Activated CD4-positive, CD25-positive, alpha-beta regulatory T cell treated with anti-CD3 and anti-CD28 coated beads, Interleukin-2, amount 50 U/mL, for 24 hours (primary cell): ENCODE measurements at places on chromosomes 12 and 14.

GRCh38 chr12:20314328-20314727 lies 54.0 kb upstream of the PDE3A start:
- no peak for ATAC-seq

GRCh38 chr12:89161557-89161956 lies 190.7 kb downstream of the DUSP6 start:
- no peak for ATAC-seq

- ATAC-seq = no peak
These were observed 16.4 kb upstream of the OR8S1 start for GRCh38 chr12:48508987-48509386.

GRCh38 chr12:104315326-104316224 lies 12.0 kb downstream of the EID3 start:
- no peak for ATAC-seq

DNA sequence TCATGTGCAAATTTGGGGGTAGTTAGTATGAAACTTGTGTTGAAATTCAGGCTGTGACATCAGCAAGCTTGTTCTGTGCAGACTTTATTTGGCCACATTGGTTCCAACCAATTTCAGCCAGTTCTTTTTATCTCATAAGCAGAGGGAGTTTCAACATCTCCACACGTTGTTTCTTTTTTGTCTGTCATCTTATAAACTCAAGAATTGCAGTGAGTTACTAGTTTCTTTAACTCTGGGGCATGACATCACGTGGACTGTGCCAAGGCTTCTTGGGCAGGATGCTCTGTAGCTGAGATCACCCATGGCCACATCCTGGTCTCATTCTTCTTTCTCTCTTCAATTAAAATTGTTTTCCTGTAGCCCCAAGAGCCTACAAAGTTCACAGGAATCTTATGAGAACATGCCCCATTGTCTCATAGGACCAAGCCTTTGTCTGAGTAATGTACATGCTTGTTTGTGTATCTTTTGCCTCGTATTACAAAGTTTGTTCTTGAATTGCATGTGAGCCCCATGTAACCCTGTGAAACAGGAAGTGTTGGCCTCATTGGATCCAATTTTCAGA lies 982.0 kb upstream of the TMEM132C start:
- ATAC-seq = no peak

DNA sequence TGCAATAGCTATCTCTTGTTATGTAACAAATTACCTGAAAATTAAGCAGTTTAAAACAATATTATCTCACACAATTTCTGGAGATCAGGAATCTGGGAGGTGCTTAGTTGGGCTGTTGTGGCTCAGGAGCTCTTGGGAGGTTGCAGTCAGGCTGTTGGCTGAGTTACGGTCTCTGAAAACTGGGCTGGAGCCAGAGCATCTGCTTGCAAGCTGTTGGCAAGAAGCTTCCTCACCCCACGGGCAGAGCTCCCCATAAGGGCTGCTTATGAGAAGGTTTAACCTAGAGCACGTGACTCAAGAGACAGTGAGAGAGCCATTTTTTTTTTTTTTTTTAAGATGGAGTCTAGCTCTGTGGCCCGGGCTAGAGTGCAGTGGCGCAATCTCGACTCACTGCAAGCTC lies 346.8 kb downstream of the ATP23 start:
- no peak for ATAC-seq

DNA sequence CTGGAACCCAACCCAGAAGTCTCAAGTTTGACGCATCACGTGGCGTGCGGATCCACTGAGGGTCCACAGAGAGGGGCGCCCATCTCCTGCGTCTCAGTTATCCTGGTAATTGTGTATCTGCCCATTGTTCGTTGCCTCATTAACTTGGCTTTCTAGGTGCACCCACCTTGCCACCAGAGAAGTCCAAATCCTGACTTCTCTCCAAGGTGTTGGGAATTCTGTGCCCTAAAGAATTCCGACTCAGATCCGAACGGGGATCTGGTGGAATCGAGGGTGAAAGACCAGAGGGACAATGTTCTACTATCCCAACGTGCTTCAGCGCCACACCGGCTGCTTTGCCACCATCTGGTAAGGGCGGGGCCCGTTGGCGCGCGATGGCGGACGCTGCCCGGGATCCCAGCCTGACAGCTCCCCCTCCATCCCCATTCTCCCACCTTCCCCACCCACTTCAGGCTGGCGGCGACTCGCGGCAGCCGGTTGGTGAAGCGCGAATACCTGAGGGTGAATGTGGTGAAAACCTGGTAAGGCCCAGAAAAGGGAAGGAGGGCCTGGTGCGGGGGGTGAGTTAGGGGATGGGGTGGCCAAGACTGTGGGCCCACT lies 481 bp downstream of the REC8 start:
- ATAC-seq = no peak

- no peak for ATAC-seq
These were observed 92.3 kb upstream of the BCAT1 start for GRCh38 chr12:25041006-25041741.

- ATAC-seq = no peak
These were observed 57.5 kb downstream of the PTHLH start for GRCh38 chr12:27915021-27915420.

DNA sequence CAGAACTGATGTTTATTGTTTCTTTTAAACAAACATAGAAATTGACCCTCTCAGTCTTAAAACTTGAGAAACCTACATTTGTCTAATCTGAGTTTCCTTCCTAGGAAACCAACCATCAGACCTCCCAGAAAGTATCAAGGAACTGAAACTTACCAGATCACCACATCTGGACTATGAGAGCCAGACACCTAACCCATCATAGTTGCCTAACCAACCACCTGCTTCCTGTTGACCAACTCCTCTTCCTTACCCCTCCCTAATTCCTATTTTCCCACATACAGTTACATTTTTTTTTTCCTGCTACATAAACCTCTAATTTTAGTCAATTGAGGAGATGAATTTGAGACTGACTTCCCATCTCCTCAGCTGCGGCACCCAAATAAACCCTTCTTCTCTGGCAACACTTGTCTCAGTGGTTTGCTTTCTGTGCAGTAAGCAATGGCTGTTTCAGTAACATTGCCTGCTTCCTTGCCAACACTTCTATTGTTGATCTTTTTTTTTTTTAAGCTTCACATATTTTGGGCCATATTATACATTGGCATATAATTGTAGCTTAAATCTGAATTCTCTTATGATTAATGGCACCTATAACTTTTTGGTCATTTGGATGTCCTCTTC lies 34.3 kb downstream of the KLRD1 start:
- no peak for ATAC-seq

- no peak for ATAC-seq
These were observed 93.4 kb upstream of the TBX5 start for GRCh38 chr12:114499338-114499737.

DNA sequence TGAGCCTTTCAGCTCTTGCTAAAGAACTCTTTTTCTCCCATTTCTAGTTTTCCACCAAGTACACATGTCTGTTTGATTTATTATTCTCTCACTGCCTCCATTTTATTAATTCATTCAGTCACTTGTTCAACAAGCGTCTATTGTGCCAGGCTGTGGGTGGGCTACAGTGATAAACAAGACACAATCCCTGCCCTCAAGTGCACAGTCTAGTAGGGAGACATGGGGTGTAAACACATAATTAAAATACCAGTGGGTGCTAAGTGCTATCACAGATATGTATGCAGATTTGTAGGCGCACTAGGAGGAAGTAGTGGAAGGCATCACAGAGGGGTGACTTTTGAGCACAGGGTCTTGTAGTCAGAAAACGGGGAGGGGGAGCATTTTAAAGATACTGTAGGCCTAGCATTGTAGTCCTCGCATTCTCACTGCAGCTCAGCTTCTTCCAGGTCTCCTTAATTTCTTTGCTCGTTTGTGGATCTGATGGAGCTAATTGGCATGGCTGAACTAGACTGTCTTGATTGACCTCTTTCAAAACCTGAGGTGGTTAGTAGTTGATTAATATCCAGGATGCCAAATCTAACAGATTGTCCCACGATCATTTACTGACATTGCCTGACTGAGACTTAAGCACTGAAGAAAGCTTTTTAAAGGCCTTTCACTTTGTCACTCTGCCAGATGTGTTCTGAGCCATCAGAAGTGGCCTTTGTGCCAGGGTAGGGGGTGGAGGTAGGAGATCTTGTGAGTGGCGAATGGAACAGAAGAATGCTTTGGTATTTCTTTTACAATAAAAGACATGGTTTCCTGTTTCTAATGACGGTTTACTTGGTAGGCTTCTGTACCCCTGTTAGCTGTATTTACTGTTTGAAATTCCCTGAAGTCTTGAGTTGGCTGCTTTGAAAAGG lies 116.9 kb downstream of the DIP2B start:
- ATAC-seq = no peak

DNA sequence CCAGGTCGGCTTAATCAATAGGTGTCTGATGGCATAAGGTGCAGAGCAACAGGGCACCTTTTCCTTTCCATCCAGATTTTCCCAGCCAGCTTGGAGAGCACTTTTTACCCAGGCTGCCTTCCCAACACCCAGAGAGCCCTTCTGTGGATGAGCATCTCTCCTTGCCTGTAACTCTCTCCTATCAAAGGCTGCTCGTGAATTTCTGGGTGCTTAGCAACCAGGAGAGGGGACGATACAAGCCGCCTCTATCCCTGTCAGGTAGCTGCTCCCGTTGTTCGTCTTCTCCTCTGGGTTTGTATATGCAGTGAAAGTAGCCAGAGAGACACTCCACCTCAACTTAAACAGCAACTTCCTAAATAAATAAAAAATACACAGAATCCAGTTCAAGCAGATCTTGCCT lies 124.2 kb downstream of the CACNA1C start:
- no peak for ATAC-seq

- no peak for ATAC-seq
These were observed 17.2 kb upstream of the CDK2AP1 start for GRCh38 chr12:123288751-123289346.

DNA sequence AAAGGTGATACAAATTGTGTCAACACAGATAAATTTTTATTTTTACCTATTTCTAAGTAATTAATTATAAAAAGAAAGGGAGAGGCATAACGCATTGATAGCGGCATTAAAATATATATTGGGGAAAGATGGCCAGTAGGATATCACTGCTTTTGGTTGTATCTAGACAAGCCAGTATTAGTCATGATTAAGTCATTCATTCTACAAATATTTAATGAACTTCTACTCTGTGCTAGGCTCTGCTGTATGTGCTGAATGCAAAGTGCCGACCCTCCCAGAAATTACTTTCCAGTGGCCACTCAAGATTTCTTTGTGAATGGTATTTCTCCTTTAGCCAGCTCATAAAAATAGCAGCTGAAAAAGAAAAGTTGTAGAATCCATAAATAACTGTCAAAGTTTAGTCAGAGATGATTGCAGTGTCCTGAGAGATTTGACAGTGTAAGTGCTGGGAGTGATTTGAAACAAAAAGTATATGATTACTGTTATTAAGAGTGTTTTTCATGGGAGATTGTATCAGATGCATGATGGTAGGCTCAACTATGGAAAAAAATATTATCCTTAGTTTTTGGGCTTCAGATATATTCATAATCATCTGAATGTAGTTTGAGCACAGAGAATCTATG lies 133.2 kb downstream of the MGAT4C start:
- ATAC-seq = no peak

DNA sequence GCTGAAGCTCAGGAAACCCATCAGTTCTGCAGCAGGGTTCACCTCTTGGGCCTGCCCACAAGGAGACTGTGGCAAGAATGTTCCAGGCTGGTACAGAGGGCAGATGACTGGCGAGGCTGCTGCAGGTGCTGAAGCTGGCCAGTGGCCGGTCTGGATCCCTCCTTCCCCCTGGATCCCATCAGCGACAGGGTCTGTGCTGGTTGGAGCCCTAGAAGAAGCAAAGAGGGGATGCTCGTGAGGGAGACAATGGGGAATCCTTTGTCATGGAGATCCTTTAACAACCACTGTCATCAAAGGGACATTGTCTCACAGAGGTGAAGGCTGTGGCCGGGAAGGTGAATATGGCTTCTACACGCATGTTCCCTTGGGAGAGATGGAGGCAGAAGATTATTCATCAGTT lies 211.4 kb upstream of the TMEM132C start:
- ATAC-seq = no peak

DNA sequence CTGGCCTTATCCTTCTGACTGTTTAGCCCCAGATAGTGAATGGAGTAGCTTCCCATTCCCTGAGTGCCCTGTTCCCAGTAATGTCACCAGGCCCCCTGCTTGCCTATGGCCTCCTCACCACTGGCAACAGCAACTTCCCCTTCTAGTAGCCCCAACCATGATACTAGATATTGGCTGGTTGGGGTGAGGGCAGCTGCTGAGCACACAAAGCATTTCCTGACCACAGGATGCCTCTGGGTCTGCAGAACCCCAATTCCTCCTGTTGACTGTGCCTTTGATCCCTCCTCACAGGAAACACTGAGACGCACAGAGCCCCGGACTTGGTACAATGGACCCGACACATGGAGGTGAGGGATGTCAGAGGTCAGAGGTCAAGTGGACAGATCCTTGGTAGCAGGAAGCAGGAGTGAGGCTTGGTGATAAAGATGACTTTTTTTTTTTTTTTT lies 597 bp downstream of the SOAT2 start:
- no peak for ATAC-seq

DNA sequence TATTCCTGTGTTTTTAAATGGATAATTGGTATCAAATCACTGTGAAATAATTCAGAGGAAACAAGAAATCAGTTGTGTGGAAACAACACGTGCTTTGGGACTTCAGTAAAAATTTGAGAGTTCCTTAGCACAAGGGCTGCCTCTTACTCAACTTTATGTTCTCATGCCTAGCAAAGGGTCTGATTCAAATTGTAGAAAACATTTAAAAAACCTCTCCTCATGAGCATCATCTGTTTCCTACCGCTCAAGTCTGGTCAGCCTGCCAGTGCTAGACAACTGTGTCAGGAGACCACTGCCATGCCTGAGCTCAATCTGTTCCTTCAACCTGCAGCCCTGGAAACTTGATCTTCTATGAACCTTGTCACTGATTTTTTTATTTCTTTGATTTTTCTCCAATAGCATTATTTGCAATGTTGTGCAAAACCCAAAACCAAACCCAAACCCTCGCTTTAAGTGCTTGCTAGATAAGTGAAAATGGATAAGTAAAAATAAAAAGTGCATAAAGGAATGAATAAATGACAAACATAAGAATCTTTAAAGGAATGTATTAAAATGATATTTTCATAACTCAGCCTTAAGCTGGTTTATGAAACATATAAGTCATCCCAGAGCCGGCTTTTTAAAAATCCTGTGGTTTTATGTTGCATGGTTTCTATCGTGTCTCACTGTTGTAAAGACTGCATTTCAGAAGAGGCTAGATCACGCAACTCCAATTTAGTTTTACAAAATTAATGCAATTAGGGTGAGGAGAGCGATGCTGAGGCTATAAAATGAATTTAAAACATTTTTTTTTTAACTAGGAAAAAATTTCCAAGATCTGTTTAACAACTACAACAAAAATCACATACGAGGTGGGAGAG lies 361.2 kb upstream of the PDE3A start:
- no peak for ATAC-seq

- ATAC-seq = no peak
These were observed 36.8 kb downstream of the JDP2 start for GRCh38 chr14:75464626-75465025.
